ENCODE measurements at places on chromosomes 12 and 14. TPM values are rescaled to one million over a fixed set of nuclear protein-coding genes. Genes with fewer than 3 reads are reported as not detected.

The MYF6 gene
- total RNA-seq, result not detected

The SPPL3 gene
- total RNA-seq, result 26.8 TPM

The ANKRD33 gene
- not detected for total RNA-seq

The CFAP54 gene
- 0.16 TPM for total RNA-seq

The TCL1A gene
- not detected for total RNA-seq

The ZDHHC22 gene
- total RNA-seq, result not detected

The SLC4A8 gene
- 0.14 TPM for total RNA-seq

The RD3L gene
- 30.7 TPM for total RNA-seq

DNA sequence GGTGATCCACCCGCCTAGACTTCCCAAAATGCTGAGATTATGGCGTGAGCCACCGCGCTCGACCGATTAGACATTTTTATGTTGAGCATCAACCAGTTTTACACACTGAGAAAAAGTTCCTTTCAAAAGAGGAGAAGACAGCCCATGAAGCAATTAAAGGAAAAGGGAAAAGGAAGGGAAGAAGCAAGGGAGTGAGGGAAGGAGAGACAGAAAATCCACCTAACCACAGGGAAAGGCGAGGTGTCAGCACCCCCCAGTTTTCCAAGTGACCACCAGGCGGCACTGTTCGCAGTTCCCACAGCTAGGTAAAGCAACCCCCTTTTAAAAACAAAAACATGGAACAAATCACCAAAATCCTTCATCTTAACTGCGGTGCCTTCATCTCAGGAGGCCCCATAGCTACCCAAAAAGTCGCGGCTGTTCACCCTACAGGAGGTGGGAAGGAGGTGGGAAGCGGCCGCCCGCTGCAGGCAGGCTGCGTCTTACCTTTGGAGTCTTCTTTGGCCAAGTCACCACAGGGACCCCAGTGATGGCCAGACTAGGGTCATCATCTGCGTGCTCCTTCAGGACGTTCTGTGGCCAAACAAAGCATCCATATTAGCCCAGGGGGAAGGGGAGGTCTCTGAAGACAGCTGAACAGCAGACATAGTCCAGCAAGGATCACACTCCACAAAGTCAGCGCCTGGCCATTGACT, 86.6 kb downstream of the KDM2B start:
- H3K36me3 ChIP-seq, result peaks cover 13% of the 10 kb centered on the region
- no peak overlapping the region for H3K4me3 ChIP-seq
- no peaks in the 10 kb centered on the region for H3K27me3 ChIP-seq
- H3K4me1 ChIP-seq, result no peaks in the 10 kb centered on the region

GRCh38 chr12:13835652-13836051, 145.8 kb downstream of the GRIN2B start:
- no peaks in the 10 kb centered on the region for H3K36me3 ChIP-seq
- H3K27me3 ChIP-seq, result no peaks in the 10 kb centered on the region
- no peak overlapping the region for H3K27ac ChIP-seq
- H3K4me1 ChIP-seq, result no peaks in the 10 kb centered on the region
- no peak for DNase-seq
- H3K4me3 ChIP-seq, result no peak overlapping the region

DNA sequence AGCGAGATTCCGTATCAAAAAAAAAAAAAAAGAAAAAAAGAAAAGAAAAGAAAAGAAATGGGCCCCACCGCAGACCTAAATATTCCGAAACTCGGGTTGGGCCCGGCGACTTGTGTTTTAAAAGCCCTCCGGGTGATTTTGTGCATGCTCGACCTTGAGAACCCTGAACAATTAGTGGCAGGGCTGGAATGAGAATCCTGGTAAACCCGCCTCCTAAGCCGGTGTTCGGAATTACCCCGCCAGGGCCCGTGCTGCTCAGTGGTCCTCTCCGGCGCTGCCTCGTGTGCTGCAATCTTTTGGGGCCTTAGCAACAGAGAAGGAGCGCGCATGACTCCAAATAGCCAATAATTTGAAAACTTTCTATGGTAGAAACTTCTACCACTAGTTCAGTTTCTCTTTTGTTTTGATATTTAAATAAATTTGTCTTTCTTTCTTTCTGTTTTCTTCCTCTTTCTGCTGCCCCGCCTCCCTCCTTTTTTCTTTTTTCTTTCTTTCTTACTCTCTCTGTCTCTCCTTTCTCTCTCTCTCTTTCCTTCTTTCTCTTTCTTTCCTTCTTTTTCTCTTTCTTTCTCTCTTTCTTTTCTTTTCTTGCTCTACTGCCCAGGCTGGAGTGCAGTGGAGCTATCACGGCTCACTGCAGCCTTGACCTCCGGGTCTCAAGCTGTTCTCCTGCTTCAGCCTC, 1.5 kb upstream of the GALNT6 start:
- peaks cover 32% of the 10 kb centered on the region for H3K4me1 ChIP-seq
- DNase-seq, result no peak
- H3K36me3 ChIP-seq, result no peaks in the 10 kb centered on the region
- H3K4me3 ChIP-seq, result peak overlapping the region; percentile 70
- no peak overlapping the region for H3K27ac ChIP-seq

GRCh38 chr14:71560751-71561150, 371.5 kb upstream of the RGS6 start:
- no peaks in the 10 kb centered on the region for H3K4me1 ChIP-seq
- H3K36me3 ChIP-seq, result no peaks in the 10 kb centered on the region
- H3K4me3 ChIP-seq, result no peak overlapping the region
- DNase-seq, result no peak
- no peak overlapping the region for H3K27ac ChIP-seq

GRCh38 chr12:106080041-106080790, 58.5 kb downstream of the NUAK1 start:
- peak overlapping the region; percentile 82 for H3K27ac ChIP-seq
- H3K27me3 ChIP-seq, result no peaks in the 10 kb centered on the region
- H3K4me3 ChIP-seq, result peak overlapping the region; percentile 10

DNA sequence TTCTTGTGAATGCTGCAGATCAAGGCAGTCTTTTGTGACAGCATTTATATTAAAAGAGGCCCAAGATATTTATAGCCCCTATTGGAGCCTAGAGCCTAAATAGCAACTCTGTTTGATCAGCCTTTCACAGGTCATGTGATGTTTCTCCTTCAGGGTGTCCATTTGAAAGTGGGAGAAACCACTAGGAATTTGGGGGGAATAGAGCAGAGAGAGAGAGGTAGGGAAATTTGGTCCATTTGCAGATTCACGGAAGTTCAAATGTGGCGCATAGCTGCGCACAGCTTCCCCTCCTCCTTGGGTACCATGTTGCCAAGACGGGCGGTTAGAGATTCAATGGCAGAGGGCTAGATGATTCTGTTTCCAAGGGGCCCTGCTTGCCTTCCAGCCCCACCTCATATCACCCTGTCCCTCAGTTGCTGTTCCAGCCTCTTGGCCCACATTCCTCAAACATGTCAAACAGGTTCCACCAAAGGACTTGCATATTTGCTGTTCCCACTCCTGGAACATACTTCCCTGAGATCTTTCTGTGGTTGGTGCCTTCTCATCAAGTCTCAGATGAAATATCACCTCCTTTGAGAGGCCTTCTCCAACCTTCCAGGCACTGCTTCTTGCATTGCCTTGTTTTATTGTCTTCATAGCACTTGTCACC, 220.8 kb downstream of the CHST11 start:
- H3K36me3 ChIP-seq, result no peaks in the 10 kb centered on the region
- no peaks in the 10 kb centered on the region for H3K27me3 ChIP-seq
- H3K4me1 ChIP-seq, result peaks cover 24% of the 10 kb centered on the region

DNA sequence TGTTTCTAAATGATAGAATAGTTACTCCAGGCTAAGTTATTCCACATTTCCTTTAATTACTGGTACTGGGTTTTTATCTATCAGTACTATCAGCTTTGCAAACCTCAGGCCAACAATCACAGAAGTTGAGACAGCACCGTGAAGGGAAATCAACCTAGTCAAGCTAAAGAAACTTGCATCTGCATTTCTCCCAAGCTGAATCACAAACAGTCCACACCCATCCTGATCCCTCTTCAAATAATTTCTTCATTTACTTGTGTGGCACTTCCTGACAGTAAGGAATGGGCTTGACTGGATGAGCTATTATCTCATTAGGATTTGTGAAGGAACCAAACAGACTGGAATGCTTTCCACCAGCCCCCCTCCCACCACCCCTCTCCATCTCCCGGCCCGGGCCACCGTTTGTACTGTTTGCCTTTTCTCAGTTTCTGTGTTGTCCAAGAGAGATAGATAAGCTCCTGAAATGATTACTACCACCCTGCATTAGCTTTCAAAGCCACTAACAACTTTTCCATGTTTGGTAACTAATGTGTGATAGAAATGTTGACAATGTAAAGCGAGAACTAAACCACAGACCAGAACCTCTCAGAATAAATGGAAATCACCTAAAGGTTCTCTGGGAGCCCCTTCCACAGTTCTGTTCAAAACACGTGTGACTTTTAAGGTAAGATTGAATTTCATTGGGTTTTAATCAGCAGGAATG, 236.3 kb downstream of the SLC25A21 start:
- peaks cover 46% of the 10 kb centered on the region for H3K27me3 ChIP-seq
- no peak overlapping the region for H3K4me3 ChIP-seq
- no peaks in the 10 kb centered on the region for H3K4me1 ChIP-seq
- DNase-seq, result no peak
- no peaks in the 10 kb centered on the region for H3K36me3 ChIP-seq

GRCh38 chr12:91854725-91855124, 290.9 kb downstream of the BTG1 start:
- no peaks in the 10 kb centered on the region for H3K36me3 ChIP-seq
- H3K4me1 ChIP-seq, result no peaks in the 10 kb centered on the region
- no peaks in the 10 kb centered on the region for H3K27me3 ChIP-seq
- no peak for DNase-seq
- H3K4me3 ChIP-seq, result no peak overlapping the region

- H3K36me3 ChIP-seq, result no peaks in the 10 kb centered on the region
- no peak for DNase-seq
- H3K4me1 ChIP-seq, result no peaks in the 10 kb centered on the region
- H3K27me3 ChIP-seq, result no peaks in the 10 kb centered on the region
Measured at GRCh38 chr12:24617471-24617870, 331.4 kb downstream of the BCAT1 start.

- H3K4me1 ChIP-seq, result no peaks in the 10 kb centered on the region
- no peaks in the 10 kb centered on the region for H3K27me3 ChIP-seq
- no peak overlapping the region for H3K4me3 ChIP-seq
- no peak overlapping the region for H3K27ac ChIP-seq
- no peak for DNase-seq
- H3K36me3 ChIP-seq, result peaks cover 5% of the 10 kb centered on the region
Measured at GRCh38 chr14:37553935-37554550, 41.0 kb downstream of the FOXA1 start.

GRCh38 chr12:31815096-31815495, 86.3 kb upstream of the AMN1 start:
- DNase-seq, result no peak
- no peaks in the 10 kb centered on the region for H3K27me3 ChIP-seq

- H3K4me1 ChIP-seq, result no peaks in the 10 kb centered on the region
- H3K36me3 ChIP-seq, result no peaks in the 10 kb centered on the region
- DNase-seq, result no peak
- no peaks in the 10 kb centered on the region for H3K27me3 ChIP-seq
- H3K27ac ChIP-seq, result no peak overlapping the region
Measured at GRCh38 chr12:33006106-33006505, 109.5 kb upstream of the PKP2 start.

- no peak overlapping the region for H3K4me3 ChIP-seq
- no peak for DNase-seq
- H3K27ac ChIP-seq, result no peak overlapping the region
- H3K4me1 ChIP-seq, result no peaks in the 10 kb centered on the region
- peaks cover 78% of the 10 kb centered on the region for H3K27me3 ChIP-seq
- H3K36me3 ChIP-seq, result no peaks in the 10 kb centered on the region
Measured at GRCh38 chr14:100771121-100771800, 44.6 kb downstream of the DLK1 start.

GRCh38 chr14:103103461-103104388, 9.2 kb downstream of the EXOC3L4 start:
- peaks cover 68% of the 10 kb centered on the region for H3K27me3 ChIP-seq
- DNase-seq, result peak; percentile 64
- H3K4me1 ChIP-seq, result peaks cover 32% of the 10 kb centered on the region
- peak overlapping the region; percentile 51 for H3K4me3 ChIP-seq
- H3K36me3 ChIP-seq, result no peaks in the 10 kb centered on the region
- H3K27ac ChIP-seq, result no peak overlapping the region

GRCh38 chr12:96121271-96121711, 72.9 kb upstream of the ELK3 start:
- H3K27me3 ChIP-seq, result peaks cover 11% of the 10 kb centered on the region
- H3K36me3 ChIP-seq, result no peaks in the 10 kb centered on the region
- DNase-seq, result no peak
- H3K4me3 ChIP-seq, result no peak overlapping the region
- peaks cover 6% of the 10 kb centered on the region for H3K4me1 ChIP-seq
- peak overlapping the region; percentile 9 for H3K27ac ChIP-seq

DNA sequence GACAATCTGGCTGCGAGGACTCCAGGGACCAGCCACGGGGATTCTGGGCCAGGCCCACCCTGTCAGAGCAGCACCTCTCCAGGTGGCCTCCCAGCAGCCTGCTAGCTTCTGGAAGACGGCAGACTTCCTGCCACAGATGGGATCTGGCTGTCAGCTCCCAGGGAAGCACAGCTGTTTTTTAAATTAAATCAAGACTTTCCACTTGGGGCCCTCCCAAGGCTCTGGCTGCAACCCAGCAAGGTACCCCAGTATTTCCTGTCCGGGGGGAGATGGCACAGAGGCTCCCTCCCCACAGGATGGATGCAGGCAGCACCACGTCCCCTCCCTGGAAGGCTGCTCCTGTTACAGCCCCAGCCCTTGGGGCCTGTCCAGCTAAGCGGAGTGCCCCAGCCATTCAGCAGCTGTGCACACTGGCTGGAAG, 56.9 kb downstream of the ACTN1 start:
- H3K4me3 ChIP-seq, result no peak overlapping the region
- H3K36me3 ChIP-seq, result peaks cover 36% of the 10 kb centered on the region
- peak overlapping the region; percentile 62 for H3K27ac ChIP-seq
- peaks cover 50% of the 10 kb centered on the region for H3K4me1 ChIP-seq
- no peaks in the 10 kb centered on the region for H3K27me3 ChIP-seq

DNA sequence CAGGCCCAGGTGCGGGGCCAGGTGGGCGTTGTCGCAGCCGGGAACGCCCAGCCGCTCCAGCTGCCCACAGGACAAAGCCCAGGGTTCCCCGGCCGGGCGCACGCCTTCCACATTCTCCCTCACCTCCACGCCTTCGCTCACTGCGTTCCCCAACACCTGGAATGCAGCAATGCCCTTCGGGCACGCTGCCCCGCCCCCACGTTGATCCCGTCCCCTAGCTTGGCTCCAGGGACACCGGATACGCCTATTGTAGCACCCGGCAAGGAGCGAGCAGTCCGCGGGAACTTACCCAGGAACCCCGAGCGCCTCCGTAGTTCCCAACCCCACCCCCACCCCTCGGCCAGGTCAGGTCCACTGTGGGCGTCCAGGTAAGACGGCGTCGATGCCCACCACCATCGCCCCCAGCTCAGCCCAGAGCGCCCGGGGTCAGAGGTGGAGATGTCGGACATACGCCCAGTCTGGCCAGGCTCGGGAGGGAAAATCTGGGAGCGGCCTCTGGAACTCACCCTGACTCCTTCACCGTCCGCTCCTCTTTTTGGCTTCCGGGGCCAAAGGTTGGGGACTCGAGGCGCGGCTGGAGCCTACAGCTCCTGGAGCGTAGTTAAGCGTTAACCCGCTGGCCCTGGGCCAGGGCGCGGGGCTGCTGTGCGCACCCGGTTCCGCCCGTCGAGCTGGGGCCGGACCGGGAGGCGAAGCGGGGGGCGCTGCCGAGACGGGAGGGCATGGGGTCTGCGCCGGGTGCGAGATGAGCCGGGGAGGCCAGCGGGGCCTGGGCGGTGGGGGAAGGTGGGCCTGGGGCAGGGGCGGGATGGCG, 594 bp upstream of the CEP170B start:
- no peak overlapping the region for H3K27ac ChIP-seq
- H3K27me3 ChIP-seq, result peaks cover 38% of the 10 kb centered on the region
- H3K36me3 ChIP-seq, result no peaks in the 10 kb centered on the region

Data from left ventricle myocardium inferior (tissue), 1 donor.